ENCODE measurements at places on chromosomes 5 and 9.

DNA sequence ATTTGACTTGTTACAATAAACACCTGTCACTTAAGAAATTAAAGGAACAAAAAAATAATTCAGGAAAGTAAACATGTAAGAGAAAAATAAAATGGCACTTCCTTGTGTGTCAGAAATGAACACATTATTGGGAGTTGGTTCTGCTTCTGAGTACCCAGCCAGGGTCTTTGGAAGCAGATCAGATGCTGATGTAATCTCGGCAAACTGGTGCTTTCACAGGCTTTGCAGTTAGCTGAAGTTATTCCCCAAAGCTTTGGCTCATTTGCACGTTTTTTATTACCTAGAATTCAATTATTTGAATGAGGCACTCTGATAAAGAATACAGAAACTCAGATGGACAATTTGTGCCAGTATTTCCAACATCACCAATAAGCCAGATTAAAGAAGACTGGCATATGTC is 10.9 kb downstream of the CDH18 start:
- no peak for DNase-seq

- peak; percentile 81 for DNase-seq
Measured at GRCh38 chr9:77710316-77710715, 62.2 kb upstream of the GNA14 start.

GRCh38 chr9:137807721-137808703 is 69.6 kb upstream of the CACNA1B start:
- DNase-seq: no peak

- no peak for DNase-seq
Measured at GRCh38 chr5:124061663-124062062, 549.7 kb downstream of the CSNK1G3 start.
